ENCODE measurements at places on chromosomes 7 and 10. TPM values are rescaled to one million over a fixed set of nuclear protein-coding genes. Genes with fewer than 3 reads are reported as not detected.

The CYP2C19 gene
- total RNA-seq: not detected

The TRIM50 gene
- not detected for total RNA-seq

GRCh38 chr10:70197235-70197945 lies 27.1 kb upstream of the SAR1A start:
- no peak for DNase-seq

DNA sequence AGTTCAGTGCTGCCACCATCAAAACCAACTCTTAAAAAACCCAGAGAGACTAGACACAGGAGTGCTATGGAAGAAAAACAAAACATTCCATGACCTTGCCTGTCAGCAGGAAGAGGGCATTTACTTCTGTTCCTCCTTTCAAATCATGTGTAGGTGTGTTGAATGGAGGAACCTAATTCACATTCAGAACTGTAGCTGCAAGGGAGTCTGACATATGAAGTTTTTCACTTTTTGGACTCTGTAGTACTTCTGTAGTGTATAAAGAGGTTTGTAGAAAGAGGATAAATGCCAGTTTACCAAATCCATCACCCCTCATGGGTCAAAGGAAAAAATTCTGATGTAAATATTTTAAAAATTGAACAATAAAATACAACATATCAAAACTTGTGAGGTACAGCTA lies 51.1 kb upstream of the SYPL1 start:
- DNase-seq: no peak

GRCh38 chr10:86716466-86716865 lies 40.0 kb upstream of the BMPR1A start:
- no peak for DNase-seq

DNA sequence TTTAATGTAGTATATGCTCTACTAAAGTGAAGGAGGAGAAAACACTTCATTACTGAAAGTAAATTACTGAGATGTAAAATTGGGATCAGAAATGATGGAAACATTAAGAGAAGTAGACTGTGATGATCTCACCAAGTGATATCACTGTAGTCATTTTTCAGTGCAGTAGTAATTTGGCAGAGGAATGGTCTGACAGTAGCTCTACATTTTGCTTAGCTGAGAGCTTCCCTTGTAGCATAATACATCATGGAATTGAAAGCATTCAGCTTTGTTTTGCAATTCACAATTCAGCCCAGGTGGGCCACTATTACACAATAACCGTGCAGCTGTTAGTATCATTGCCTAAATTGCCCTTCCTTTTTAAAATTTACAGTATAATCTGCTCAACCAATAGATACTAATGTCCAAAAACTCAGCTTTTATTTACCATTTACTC lies 19.4 kb upstream of the CABCOCO1 start:
- DNase-seq: peak; percentile 27

GRCh38 chr7:81926-82756 lies 110.2 kb upstream of the FAM20C start:
- DNase-seq: peak; percentile 35

DNA sequence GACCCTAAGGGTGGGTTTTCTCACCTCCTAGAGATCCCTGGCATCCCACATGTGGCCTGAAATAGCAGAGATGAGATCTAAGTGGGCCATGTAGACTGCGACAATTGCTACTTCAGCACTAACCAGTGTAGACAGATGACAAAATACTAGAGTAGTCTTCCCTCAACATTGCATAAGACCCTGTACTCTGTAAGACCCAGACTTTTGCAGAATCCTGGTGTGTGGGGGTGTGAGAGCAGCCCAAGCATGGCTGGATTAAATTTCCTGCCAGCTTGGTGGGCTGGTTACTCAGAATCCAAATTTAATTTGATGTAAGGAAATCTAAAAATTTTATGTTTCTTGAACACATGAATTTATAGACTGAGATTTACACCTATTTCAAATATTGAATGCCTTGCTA lies 88.3 kb downstream of the ZNF365 start:
- no peak for DNase-seq

- DNase-seq: no peak
Observed at GRCh38 chr10:56142092-56142728, 218.8 kb downstream of the ZWINT start.

The OPN1SW gene
- total RNA-seq: not detected

DNA sequence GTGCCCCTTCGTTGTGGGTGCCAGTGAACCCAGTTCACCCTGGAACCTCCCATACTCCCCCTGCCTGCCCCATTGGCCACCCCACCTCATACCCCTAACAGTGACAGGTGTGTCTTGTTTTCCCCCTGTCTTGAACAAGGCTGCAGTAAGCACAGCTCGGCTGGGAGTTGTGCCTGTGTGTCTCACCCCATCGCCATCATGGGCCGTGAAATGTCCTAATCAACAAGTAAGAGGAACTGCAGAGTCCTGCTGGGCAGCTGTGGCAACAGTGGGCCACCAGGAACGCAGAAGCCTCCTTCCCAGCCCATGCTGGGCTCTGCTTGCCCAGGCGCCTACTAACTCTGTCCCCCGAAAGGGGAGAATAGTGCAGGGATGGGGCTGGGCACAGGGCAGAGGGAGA lies 91.6 kb downstream of the C10orf105 start:
- no peak for DNase-seq
